ENCODE measurements at places on chromosomes 4 and X.

- no peak for DNase-seq
Measured at GRCh38 chrX:153984351-153985178, 12.0 kb downstream of the TMEM187 start.

- no peak for DNase-seq
Measured at GRCh38 chrX:96770315-96770714, 85.7 kb downstream of the DIAPH2 start.

DNA sequence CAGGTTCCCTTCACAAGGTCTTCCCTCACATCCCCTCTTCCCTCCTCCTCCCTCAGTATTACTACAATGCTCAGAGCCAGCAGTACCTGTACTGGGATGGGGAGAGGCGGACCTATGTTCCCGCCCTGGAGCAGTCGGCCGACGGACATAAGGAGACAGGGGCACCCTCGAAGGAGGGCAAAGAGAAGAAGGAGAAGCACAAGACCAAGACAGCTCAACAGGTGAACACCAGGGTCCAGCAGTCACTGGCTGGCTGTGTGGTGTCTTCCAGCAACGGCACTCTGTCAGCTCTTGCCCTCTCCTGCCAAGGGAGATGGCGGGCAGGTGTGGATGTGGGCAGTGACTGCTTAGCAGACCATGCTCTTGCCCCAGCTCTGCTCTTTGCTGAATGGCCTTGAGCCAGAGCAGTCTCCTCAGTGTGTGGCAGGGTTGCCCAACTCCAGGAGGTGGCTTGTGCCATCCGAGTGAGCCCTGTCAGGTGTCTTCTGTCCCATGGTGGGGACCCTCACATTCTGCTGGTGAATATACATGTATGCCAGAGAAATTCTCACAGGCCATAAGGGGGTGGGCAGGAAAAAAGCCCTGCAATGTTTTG lies 11.4 kb upstream of the UBA1 start:
- DNase-seq: no peak

DNA sequence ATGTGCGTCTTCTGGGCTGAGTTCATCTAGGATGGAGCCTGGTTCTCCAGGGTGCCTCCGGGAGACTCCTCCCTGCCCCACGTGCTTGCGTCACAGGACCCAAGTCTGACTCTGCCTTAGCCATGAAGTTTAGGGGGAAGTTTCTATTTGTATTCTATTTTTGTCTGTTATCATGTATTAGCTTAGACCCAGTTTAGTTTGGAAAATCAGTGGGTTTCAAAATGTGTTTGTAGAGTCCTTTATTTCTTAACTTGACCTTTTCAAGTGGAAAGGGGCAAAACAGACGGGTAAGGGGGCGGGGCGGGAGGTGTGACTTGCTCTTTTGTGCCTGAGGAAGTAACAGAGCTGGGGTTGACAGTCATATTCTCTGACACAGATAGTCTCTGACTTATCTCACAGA lies 86.0 kb downstream of the HTT start:
- no peak for DNase-seq

DNA sequence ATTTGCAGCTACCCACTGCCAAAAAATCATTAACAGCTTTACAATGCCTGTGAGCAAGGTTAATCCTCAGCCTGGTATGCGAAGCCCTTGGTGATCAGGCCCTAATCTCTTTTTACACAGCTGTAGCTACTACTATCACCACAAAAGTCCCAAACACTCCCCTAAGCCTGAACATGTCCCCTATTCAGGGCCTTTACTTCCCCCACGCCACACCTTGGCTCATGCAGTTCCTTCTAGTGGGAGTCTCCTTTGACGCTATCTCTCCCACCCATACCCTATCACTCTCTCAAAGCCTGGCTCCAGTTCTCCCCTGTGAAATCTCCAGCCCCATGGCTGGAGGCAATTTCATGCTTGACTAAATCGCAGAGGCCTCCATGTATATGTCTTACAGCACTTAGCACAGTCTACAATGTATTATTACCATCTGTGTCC lies 90.6 kb upstream of the CBR4 start:
- DNase-seq: no peak

DNA sequence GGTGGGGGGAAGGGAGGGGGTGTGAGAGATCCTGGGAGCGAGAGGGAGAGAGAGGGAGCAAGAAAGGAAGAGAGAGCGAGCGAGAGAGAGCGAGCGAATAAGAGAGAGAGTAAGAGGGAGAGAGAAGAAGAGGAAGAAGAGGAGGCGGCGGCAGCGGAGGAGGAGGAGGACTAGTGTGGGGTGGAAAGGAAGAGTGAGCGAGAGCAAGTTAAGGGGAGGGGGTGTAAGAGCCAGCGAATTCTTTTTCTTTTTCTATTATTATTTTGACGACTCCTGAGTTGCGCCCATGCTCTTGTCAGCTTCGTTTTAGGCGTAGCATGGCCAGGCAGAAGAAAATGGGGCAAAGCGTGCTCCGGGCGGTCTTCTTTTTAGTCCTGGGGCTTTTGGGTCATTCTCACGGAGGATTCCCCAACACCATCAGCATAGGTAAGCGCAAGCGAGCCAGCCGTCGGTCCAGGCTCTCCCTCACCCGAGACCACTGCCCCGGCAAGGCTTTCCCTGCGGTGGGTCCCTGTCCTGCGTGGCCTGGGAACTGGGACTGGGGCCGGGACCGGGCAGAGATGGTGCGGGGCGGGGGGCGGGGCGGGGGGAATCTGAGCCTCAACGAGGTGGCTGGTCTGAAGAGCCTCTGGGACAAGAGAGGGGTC lies at the start of gene GRIA3:
Gene GRIA3, plus strand, starts transcription at position 60 of the 647 bp plus-strand sequence. Its CDS starts 258 bp downstream, at position 318.
- DNase-seq: no peak

- DNase-seq: no peak
Measured at GRCh38 chr4:89685690-89686089, 151.3 kb downstream of the SNCA start.

DNA sequence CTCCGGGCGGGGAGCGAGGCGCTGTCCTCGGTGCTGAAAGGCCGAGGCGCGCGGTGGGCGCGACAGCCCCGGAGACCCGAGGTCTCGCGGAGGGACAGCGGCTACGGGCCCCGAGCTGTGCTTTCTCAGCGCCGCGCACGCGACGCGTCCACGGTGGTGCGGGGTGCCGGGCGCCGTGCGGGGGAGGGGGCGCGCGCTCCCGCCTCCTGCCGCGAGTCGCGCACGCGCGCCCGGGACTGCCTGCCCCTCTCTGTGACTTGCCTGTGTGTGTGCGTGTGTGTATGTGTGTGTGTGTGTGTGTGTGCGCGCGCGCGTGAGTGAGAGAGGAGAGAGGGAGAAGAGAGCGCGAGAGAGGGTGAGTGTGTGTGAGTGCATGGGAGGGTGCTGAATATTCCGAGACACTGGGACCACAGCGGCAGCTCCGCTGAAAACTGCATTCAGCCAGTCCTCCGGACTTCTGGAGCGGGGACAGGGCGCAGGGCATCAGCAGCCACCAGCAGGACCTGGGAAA lies at the start of gene GRIA2:
Gene GRIA2, plus strand, starts transcription at position 358 of the 511 bp plus-strand sequence. CDS start 315 bp downstream, outside the sequence.
- peak; percentile 0 for DNase-seq
